Activated gamma-delta T cell treated with anti-CD3 and anti-CD28 coated beads, Interleukin-2, amount 50 U/mL, for 16 hours (primary cell): ENCODE measurements at places on chromosomes 2 and 18.

DNA sequence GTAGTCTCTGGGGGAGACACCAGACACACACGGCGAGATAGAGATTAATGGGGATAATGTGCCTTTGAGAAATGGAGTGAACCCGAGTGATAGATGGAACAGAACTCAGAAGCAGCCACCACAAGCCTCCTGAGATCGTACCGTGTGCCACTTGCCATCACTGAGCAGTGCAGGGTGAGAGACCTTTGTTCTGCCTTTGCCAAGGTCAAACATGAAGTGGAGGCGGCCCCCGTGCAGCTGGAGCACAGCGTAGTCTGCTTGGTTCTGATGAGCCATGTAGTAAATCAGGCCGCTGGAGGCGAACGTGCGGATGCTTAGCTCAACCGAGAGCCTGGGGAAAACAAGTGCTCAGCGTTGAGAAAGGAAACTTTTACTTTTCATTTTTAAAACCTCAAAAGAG is 167.0 kb downstream of the LAMA1 start:
- no peak for DNase-seq

- DNase-seq: no peak
These were observed 46.3 kb downstream of the GPC1 start for GRCh38 chr2:240481720-240482119.

DNA sequence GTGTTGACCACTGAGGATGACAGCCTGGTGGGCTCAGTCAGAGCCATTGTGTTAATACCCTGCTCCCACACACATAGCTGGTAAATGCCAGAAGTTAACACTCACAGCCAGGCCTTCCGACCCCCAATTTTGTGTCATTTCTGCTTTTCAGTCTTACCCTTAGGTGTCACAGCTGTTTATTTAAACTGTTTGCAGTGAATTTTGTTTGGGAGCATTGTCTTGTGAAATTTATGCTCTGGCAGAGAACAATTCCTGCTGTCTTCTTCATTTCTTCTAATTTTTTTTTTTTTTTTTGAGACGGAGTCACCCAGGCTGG is 8.2 kb downstream of the LPIN1 start:
- no peak for DNase-seq

DNA sequence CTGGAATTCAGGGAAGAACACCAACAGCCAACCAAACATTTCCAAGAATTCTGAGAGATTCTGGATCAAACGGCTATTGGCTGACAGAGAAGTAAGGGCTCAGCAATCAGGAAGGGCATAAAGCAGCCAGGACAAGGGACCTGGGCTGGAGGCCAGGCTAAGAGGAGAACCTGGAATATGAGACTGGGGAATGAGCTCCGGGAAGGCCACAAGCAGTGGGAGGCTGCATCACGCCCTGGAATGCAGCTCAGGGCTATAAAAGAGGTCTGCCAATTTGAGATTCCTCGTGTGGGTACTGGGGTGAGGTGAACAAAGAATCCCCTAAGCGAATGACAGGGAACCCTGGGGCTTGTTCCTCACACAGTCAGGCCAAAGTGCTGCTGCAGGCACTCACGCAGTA is 60.4 kb downstream of the ANO7 start:
- DNase-seq: no peak

DNA sequence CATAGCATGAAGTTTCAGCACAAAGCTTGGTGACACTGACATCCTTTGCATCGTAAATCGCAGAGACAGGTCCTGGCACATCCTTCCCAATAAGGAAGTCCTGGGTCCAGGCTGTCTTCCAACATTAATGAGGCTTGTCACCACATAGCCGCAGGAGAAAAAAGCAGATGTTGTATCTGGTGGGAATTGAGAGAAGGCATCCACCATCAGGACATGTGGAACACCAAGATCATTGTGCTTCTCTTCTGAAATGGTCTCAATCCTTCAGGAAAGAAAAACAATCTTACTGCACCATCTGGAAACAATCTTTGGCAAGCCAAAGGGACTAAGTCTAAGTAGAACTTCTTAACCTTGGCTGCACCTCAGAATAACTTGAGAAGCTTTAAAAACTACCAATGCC is 119.0 kb upstream of the ARHGAP28 start:
- DNase-seq: no peak

DNA sequence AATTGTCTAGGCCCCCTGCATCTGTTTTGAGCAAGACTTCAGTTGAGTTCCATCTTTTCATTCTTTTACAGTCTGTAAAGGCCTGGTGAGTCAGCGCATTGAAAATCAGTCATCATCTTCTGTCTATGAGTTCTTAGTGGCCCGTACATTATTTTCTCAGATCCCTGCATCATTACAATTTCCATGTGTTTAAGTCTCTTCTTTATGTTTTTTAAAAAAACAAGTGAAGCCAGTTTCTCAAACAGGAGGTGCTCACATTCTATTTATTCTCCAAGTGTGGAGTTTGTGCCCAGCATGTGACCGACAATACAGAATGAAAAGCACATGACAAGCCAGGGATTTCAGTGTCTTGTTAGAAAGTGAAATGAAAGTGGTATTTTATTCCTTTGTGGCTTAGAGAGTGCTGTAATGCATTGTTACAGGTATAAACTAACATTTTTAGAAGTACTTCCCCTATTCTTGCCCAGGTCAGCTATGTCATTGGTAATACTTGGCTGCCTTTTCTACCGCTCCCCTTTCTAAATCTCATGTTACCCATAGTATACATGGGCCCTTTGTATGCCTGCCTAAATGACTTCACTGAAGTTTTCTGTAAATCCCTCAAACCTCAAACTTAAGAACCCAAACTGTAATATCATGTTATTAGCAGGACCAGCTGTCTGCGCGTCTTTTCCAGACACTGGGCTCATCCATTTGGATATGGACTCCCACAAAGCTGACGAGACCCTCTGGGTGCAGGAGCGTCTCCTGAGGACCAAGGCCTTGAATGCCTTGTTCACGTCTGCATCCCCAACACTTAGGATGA is 67.6 kb downstream of the FEZ2 start:
- no peak for DNase-seq

DNA sequence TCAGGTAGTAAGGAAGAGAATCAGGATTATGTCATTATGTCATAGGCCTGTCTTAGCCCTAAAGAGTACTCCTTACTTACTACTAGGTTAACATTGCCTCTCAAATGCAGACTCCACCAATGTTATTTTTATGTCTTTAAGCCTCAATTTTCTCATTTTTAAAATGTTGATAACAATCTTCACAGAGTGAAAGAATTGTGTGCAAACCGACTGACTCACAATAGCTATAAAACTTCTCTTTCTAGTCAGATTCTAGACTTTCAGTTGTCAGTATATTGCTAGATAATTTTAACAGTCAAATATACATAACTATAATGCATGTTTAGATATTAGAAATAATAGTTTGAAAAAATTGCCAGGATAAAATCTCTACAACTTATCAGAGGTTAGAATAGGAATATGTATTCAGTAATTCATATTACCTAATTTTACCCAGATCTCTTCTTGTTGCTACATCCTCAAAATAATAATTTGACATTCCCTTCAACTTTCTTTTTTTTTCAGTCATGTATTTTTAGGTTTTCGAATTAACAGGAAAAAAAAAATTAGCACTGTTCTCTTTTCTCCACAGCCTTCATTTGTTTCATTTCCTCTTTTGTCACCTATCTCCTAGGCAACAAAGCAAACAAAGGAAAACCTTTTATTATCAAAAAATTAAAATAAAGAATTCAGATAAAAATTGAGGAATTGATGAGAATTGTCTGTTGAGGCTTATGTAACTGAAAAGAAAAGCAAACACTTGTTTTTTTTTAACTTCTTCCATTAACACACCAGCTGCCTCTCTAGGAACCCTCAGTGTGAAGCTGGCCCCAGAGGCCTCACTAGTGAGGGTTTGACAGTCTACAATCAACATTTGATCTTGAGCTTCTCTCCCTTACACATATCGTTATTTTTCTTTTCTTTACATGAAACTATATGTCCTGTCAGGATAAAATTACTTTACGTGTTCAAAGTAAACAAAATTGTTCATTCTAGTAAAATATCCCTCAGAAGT is 279.0 kb downstream of the CALCRL start:
- no peak for DNase-seq

DNA sequence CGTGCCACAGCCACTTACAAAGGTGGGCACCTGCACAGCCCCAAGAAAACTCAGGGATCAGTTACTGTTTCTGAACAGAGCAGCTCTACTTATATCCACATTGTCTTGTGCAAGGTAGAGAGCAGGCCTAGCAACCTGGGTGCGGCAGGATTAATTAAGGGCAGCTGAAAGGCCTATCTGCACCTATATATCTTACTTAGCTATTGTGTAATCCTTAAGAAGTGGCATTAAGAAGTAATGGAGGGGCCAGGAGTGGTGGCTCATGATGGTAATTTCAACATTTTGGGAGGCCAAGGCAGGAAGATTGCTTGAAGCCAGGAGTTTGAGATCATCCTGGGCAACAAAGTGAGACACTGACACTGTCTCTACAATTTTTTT is 12.8 kb upstream of the ARL5A start:
- DNase-seq: no peak

DNA sequence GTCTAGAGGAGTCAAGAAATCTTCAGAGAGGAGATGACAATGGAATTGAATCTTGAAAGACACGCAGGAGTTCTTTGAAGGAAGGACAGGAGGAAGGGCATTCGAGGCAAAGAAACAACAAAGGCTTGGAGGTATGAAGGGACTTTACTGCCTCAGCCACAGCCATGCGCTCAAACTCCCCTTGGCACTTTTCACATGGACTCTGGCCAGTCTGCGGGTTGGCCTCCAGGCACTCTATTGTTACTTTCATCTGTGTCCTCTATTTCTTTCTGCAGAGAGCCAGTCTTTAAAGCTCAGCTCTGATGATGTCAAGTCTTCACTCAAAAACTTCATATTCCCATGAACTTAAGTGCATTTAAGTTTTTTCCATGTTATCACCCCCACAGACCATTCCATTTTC is 95.4 kb downstream of the ZAP70 start:
- no peak for DNase-seq

DNA sequence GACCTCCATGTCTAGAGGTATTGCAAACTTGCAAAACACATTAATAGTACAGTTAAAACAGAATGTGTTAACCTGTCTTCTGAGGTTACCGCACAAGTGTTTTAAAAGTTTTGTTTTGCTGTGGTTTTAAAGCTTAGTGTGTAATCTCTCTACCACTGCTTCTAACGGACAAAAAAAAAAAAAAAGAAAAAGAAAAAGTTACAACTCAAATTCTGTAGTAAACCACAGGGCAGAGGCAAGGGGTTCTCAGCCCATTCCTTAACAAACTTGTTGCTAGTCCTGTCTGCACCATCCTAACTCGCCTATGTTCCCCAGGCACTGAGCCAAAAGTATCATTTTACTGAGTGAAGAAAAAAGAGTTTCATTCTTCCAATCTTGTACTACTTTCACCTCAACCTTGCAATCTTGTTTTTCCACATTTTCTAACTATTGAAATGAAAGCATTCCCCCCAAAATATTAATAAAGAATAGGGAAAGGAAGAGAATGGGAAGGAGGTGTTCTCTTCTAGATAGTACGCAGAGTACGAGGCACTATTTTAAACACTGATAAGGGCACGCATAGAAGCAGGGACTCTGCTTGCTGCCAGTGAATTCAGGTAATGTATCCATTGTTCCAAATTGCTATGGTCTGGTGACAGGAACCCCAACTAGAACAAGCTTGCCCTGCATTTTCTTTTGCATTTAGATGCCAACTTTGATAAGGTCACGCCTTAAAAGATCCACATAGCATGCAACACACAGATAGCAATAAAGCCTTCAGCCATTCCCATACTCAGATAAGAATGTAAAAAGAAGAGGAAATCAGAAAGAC is 47.1 kb downstream of the IKZF2 start:
- DNase-seq: no peak

DNA sequence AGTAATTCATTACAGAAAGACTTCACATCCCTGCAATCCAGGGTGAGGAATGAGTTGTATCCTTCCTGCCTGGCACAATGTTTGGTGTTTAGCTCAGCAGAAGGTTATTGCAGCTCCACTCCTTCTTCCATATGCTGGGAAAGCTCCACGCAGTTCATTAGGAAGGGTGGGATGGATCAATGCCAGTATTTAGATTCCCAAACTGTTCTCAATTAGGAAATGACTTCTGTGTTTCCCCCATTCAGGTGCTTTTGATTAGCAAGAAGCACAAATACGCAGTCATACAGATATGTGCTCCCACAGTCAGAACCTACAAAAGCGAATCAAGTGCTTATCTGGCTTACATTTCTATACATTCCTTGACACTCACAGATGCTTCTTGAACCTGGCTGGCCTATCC is 340.6 kb downstream of the NYAP2 start:
- DNase-seq: no peak

GRCh38 chr2:173680574-173680973 is 284.6 kb downstream of the SP3 start:
- no peak for DNase-seq

- no peak for DNase-seq
These were observed 572.0 kb upstream of the ZEB2 start for GRCh38 chr2:145091967-145092366.

GRCh38 chr18:23575309-23575651 is 11.0 kb downstream of the NPC1 start:
- no peak for DNase-seq

- DNase-seq: no peak
These were observed 268.4 kb upstream of the MYT1L start for GRCh38 chr2:2599441-2599840.

- DNase-seq: no peak
These were observed 12.6 kb upstream of the KCMF1 start for GRCh38 chr2:84958135-84959059.

DNA sequence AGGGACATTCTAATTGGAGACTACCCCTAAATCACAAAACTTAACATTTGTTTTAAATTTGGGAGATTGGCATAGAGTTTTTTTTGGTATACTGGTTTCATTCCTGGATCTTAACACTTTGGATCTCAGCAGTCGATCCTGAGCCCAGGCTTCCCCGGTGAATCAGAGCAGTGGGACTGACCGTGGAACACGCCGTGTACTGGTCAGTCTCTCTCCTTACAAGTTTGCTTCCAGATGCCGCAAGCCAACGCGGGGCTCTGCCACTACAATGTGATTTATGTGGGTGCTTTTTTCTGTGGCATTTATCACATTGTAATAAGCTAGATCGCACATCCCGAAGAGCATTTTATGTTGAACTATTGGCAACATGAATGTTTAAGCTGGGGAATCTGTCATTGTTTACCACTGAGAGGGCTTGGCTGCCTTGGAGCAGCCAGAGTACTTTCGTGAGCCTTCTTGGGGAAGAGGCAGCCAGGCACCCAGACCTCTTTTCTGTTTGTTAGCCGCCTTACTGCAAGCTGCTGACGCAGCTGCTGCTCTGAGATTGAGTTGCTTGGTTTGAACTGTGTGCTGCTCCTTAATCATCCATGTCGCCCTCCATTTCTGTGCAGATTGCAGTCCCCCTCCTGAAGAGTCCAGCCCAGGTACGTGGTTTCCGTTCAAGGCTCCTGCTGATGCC is 49.3 kb downstream of the COA5 start:
- no peak for DNase-seq

- no peak for DNase-seq
These were observed 72.1 kb upstream of the ZFP36L2 start for GRCh38 chr2:43298500-43298899.
